Stimulated activated CD8-positive, alpha-beta memory T cell treated with anti-CD3 and anti-CD28 coated beads, Interleukin-2, amount 100 ng/mL, for 1 hour (primary cell): ENCODE measurements at places on chromosomes 5 and 9.

DNA sequence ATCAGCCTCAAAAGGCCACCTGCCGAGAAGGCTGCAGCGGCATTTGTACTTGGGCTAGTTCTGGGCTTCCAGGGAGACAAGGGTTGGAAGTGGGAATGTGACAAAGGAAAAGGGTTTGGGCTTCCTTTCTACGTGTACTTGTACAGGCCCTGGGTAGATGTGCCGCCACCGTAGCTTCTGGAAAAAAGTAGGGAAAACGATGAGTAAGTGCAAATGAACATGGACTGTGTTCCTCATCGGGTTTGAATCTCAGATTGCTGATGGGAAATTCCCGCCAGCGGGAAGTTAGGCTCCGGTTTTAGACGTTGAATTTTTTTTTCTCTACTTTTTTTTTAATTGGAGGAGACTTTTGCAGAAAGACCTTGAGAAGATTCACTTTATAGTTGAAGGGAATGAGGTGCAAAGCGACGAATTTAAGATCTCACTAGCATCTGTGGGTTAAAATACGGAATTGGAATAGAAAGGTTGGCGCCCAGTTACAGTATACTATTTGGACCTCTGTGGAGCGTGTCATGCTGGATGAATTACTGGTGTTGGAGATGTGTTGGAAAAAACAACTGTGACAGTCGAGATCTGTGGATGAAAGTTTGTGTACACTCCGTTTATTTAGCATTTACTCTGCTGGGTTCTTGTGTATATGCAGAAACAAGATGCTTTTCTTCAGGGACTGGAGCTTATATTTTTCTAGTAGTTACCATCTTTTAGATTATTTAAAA, 1.2 kb downstream of the G3BP1 start:
- no peak for DNase-seq

DNA sequence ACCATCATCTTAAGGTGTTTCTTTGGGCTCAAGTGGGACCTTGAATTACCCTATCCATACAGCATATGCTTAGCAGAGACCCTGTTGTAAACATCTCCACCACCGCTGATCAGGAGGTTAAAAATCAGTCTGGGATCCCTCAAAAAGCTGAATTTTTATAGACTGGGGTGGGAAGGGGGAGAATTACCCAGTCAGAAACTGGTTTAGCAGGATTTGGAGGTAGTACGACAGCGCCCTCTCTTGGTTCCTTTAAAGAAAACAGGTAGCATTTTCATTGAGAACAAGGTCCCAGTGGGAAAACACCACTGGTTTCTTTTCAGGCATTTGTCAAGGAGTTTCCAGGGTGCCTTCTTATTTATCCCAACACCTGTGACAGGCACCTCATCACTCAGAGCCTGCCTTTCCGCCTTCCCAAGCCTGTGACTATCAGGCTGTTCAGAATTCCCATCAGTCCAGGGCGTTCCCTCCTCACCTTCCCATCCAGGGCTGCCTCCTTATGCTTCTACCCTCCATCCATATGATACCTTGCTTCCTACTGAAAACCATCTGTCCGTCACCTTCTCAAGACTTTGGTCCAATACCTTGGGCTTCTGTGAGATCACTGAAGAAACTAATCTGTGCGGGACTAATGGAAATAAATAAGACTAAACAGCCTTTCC, 203.8 kb upstream of the RAI14 start:
- no peak for DNase-seq

- no peak for DNase-seq
Observed at GRCh38 chr5:148785223-148785622, 41.2 kb upstream of the ADRB2 start.

- no peak for DNase-seq
Observed at GRCh38 chr5:137278476-137278875, 220.7 kb downstream of the SPOCK1 start.
